ENCODE measurements at places on chromosomes 13 and 19.

DNA sequence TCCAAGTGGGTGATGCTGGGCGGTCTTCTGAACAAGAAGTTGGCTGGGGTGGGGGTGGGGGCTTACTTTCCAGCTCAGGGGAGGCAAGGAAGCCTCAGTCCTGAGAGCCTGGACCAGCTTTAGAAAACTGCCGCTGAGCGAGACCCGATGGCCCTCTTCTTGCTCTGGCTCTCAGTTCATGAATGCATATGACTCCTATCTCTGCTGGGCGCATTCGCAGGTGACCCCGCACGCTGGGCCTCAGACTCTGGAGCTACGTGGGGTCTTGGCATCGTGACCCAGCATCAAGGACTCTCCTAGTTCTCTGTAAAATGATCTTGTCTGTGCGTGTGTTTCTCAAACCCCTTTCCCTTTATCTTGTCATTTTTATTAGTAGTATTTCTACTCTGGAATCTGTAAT, 19.7 kb downstream of the PRAM1 start:
- no peak for DNase-seq

GRCh38 chr19:50797781-50798658, 7.8 kb downstream of the ACP4 start:
- no peak for DNase-seq

DNA sequence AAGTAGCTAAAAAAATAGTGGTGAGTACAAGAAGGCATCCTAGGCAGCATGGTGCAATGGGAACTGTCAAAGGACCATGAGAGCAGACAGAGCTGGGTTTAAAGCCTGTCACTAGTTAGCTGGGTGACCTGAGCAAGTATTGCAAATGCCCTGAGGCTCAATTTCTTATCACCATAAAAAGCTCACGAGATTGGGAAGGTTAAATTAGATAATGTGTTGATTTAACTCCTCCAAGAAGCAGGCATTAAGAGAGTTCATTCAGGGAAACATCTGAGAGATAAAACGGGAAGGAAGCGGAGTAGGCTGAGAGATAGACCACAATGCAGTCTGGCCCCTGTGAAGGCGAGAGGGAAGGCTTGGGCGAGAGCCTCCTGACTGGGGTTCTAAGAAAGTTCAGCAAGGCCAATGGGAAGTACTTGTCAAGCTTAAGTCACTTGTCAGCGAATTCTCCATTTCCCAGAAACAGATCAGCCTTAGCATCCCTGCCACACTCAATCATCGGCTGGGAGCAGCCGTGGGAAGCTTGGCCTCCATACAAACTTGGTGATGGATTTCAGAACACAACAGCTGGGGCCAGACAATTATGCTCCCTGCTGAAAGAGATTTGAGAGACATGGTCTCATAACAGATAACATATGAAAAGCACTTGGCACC, 105.5 kb downstream of the POU4F1 start:
- no peak for DNase-seq

DNA sequence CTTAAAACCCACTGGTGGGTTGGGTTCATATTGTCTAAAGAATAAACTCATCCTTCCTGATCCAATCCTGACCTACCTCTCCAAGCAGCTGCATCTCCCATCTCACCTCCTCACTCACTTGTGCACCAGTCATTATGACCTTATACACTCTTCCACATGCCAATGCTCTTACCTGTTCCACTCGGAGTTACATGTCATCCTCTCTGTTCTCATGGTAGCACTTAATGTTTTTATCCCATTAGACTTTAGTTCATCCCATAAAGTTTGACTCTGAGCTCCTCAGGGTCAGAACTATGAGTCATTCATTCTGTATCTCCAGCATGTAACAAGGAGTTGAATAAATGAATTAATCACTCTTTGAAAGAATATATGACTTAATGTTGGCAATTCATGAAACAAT, 330.2 kb downstream of the KLF12 start:
- no peak for DNase-seq

DNA sequence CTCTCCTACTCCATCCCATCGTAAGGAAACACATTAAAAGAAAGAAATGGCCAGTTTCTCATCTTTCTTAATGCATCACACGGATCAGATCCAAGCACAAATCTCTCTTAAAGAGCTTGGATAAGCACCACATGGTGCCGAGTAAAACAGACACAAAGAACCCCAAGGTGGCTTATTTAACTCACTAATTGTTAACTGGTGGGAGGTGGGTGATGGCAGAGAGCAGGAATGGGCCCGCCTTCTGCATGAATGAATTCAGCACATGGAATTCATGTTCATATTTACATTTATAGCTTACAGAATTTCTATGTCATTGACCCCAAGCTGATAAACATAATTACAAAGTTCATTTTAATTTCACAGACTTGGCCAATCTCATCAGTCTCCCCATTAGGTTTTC, 89.9 kb downstream of the MZT1 start:
- no peak for DNase-seq

GRCh38 chr13:39196965-39197646, 158.8 kb downstream of the NHLRC3 start:
- no peak for DNase-seq

Data from GF-D8 (cell line).